ENCODE measurements at places on chromosomes 7 and 10. TPM values are rescaled to one million over a fixed set of nuclear protein-coding genes. Genes with fewer than 3 reads are reported as not detected.
A peak's percentile ranks its signal among the peaks of the same experiment; 100 is the strongest.

GRCh38 chr7:86592185-86592584 is 51.5 kb upstream of the GRM3 start:
- DNase-seq = no peak

- no peak for DNase-seq
Measured at GRCh38 chr10:84306751-84307384, 21.5 kb upstream of the CCSER2 start.

- peak; percentile 58 for DNase-seq
Measured at GRCh38 chr7:77415476-77415822, 700 bp downstream of the GSAP start.

GRCh38 chr7:26375726-26376174 is 84.1 kb downstream of the SNX10 start:
- DNase-seq = peak; percentile 84

DNA sequence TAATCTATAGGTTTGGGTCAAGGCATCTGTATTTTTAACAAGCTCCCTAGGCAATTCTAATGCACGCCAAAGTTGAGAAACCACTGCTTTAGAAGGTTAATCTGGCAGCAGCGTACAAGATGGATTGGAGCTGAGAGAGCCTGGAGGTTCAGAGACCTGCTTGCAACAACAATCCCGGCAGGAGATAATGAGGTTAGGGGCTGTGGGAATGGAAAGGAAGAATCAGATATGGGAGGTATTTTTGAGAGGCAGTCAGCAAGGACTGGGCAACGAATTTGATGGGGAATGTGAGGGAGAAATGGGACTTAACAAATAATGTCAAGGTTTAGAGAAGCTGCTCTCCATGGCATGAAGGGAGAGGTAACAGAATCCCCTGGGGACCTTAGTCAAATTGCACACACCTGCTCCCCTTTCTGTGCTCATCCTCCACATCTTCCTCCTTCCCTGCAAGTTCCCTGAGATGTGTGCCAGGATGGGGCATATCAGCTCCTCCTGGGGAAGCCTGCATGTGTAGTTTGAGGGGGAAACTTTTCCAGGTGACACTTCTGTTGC is 731.0 kb upstream of the GALNT17 start:
- no peak for DNase-seq

GRCh38 chr7:36607721-36608095 is 116.6 kb downstream of the AOAH start:
- DNase-seq = no peak

DNA sequence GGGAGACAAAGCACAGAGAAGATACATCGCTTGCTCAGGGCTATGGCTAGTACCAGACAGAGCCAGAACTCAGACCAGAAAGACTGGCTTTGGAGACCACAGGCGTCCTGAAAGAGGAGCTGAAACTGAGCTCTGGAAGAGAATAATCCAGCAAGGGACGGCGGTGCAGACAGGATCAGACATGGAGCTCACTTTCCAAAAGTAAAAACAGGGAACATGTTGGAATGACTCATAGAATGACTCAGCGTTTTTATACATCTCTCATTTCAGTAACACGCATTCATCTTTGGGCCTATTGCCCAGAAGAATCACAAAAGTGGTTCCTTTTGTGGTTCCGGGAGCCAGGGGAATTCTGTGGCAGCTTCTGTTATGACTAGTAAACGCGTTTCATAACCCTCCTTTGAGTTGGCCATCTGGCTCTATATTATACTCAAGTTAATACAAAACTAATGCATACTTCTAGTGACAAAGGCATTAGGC is 37.2 kb downstream of the PLEKHS1 start:
- no peak for DNase-seq

- DNase-seq = no peak
Measured at GRCh38 chr10:129518793-129519192, 51.8 kb downstream of the MGMT start.

GRCh38 chr10:13016426-13016825 is 14.9 kb upstream of the CCDC3 start:
- DNase-seq = peak; percentile 58

DNA sequence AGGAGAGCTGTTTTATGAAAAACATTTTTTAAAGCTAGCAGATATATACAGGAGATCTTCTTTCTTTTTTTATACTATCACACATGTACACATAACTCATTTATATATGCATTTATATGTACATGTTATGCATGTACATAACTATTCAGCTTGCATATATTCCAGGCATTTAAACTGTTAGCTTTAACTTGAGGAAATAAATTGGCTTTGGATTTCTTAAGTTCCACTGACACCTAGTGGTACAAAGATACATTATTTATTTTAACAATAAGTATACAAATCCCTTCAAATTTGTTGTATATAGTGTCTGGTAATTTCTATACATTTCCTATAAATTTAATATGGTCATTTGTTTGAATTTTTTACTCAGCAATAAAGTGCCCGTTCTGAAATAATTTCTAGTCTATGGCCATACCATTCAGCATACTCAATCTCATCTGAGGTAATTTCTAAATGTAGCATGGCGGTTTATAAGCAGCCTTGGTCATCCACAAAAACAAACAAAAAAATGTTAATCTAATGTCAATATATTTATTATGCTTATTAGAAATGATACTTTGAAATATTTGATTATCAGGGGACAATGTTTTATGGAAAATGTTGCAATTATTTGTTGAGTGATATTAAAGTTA is 11.6 kb downstream of the ZDHHC6 start:
- no peak for DNase-seq

DNA sequence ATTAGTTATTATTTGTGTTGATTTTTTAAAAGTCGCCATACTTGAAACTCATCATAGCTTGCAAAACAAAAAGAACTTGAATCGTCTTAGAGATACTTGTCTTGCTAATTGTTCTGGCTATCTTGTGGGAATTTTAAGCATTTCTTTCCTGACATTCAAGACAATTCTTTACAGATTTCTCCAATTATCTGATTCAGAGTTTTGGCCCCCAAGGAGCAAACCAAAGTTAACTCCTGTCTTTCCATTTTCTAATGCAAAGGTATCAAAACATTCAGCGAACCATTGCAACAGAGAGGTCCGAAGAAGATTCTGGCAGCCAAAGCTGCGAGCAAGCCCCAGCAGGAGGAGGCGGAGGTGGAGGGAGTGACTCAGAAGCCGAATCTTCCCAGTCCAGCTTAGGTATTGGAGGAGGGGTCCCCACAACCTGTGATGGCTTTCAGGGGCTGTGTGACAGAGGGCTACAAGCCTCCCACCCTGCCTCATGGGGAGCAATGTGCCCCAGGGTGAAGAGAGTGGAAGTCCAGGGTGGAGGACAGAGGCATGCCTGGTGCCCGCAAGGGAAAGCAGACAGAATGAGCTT is 119.4 kb upstream of the STK17A start:
- DNase-seq = no peak

GRCh38 chr7:71793251-71793650 is 618.9 kb downstream of the CALN1 start:
- no peak for DNase-seq

DNA sequence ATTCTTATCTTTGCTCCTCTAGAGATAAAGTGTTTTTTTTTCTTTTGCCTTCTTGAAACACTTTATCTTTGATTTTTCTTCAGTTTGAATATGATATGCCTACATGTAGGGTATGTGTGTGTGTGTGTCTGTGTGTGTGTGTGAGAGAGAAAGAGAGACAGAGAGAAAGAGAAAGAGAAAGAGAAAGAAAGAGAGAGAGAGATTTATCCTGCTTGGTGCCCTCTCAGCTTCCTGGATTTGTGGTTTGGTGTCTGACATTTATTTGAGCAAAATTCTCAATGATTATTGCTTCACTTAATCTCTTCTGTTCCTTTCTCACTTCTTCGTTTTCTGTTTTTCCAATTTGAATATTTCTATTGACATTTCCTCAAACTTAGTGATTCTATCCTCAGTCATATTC is 60.3 kb downstream of the RAB18 start:
- no peak for DNase-seq

Gene OR2A12
- total RNA-seq = not detected

Gene ABCC2
- 2.3 TPM for total RNA-seq

Gene PDE6C
- not detected for total RNA-seq

Gene DYDC2
- total RNA-seq = 0.57 TPM

Gene BHLHA15
- 3.1 TPM for total RNA-seq

Gene LRIT1
- not detected for total RNA-seq

Data from kidney (tissue), 22 donors.